ENCODE measurements at places on chromosomes 7 and 10.
A peak's percentile ranks its signal among the peaks of the same experiment; 100 is the strongest.

DNA sequence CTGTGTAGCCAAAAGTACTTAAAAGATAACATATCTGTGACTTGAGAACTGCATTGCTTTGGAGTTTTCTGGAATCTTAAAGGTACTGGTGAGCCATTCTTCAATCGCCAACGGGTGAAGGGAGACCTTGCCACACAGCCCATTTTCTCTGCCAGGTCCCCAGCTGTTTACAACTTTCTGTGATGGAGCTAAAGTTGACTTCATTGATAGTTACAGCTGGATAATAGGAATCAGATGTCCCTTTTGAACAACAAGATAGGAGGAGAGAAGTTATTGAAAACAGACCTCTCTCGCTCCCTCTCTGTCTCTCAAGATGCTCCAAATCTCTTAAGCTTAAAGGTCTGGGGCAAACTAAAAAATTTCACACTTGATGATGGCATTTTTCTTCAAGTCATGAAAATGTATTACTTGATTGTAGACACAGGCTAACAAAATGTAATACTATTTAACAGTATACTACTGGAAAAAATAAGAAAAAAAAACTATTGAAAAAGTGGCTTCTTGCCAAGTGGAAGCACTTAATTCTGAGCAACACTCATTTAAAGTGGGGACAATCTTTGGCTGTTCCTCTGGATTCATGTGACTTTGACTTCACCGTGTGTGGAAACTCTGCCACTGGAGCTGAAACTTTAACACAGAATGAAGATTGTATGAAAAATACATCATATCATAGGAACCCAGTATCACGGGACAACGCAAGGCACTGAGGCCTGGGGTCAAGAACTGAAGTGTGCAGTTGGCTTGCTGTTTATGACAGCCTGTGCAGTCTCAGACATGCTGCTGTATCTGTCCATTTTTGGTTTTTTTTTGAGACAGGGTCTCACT is 78.4 kb upstream of the AFAP1L2 start:
- DNase-seq = no peak

GRCh38 chr7:2715341-2716231 is 27.6 kb downstream of the AMZ1 start:
- no peak for DNase-seq

GRCh38 chr7:30956704-30957103 is 7.0 kb upstream of the GHRHR start:
- DNase-seq = no peak

GRCh38 chr10:94402843-94403379 is 570 bp downstream of the TBC1D12 start:
- DNase-seq = no peak

- DNase-seq = no peak
Measured at GRCh38 chr7:68107968-68108367, 1111.3 kb downstream of the TYW1 start.

- DNase-seq = no peak
Measured at GRCh38 chr10:60708666-60709065, 69.6 kb upstream of the CDK1 start.

GRCh38 chr10:31315453-31315852 is 3.6 kb upstream of the ZEB1 start:
- no peak for DNase-seq

DNA sequence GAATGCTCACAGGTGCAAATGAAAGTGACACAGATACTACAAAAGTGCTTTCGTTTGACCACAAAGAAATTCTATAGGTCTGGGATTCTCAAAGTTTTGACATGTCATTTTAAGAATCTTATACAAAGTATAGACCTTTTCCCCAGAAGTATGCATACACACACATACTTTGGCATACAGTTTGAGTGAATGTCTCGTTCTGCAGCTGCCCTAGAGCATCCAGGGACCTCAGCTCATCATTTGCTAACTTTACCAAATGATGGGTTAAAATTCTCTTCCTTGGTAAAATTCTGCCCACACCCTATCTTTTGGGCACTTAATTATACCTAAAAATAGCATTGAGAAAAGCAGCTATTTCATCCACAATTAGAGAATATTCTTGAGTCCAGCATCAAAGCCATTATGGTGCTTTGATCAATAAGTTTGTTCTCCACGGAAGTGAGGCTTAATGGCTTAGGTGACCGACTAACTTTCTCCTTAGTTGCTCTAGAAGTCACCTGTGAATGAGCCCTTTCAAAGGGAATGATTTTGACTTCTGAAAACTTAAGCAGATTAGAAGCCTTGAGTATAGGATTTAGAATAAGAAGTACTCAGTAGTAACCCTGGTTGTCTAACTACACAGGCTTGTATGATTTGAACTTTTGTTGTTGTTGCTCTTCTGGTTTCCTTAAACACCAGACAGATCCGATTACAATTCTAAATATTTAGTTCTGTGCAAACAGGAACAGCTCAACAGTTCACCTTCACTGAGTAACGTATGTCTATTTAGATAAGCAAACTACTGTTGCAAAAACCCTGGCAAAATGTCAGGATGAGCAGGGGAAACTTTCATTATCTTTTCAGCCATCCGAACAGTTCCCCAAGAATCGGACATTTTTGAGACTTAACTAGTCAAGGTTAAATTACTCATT is 70.6 kb downstream of the CNNM2 start:
- DNase-seq = peak; percentile 81

GRCh38 chr10:693506-693905 is 4.0 kb upstream of the DIP2C start:
- DNase-seq = no peak

GRCh38 chr7:100983451-100984187 is 14.3 kb downstream of the MUC12 start:
- no peak for DNase-seq

DNA sequence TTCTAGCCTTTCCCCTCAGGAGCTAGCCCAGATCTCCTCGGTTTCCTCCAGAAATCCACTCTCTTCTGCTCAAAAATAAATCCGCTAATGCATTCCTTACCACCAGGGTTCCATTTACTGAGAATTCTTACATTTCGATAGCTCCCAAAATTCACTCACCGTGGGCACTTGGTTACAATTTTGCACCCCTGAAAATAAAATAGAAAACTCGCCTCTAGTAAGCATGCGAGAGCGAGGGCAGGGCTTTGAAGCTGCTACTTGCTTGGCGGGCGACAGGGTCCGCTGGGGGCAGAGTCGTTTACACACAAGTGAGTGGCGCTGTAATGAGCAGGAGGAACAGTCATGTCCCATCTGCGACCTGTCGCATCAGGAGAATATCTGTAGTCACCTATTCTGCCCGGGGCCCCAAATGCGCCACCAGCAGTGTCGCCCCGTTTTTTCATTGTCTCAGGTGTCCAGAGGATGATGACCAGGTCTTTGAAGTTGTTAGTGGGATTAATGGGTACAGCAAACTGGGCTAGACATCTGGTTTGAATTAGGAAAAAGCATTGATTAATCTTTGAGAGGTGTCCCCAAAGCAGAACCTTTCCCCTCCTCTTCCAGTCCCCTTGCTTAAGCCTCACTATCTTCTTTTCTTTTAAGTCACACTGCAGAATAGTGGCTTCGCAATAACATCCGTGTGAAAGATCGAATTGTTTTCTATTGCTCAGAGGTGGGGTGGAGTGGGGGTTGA is 1.2 kb upstream of the MEOX2 start:
- no peak for DNase-seq

DNA sequence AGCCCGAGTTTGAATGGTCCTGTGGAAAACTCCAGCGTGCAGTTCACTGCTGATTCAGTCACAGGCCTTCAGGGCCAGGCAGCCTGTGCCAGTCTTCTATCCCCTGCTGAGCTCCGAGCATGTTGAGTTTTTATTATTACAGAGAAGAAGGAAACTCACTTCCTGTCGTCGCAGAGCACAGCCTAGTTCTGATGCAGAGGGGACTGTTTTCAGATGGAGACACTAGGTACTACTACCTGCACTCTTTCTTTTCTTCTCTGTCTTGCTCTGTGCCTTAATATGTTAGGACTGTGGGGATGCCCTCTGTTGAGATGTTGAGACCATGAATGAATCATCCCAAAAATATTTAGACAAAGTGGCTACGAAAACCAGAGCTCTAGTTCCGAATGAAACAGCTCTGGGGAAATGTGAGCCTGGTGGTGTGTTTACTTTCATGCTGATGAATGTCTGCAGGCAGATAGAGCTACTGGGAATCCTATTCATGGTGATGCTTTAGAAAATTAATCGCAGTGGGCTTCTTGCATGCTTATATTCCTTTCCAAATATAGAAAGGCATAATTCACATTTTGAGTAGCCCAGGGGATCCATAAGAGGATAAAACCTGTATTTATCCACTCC is 29.6 kb downstream of the CASP7 start:
- no peak for DNase-seq

- no peak for DNase-seq
Measured at GRCh38 chr7:151361193-151361959, 19.8 kb downstream of the NUB1 start.

DNA sequence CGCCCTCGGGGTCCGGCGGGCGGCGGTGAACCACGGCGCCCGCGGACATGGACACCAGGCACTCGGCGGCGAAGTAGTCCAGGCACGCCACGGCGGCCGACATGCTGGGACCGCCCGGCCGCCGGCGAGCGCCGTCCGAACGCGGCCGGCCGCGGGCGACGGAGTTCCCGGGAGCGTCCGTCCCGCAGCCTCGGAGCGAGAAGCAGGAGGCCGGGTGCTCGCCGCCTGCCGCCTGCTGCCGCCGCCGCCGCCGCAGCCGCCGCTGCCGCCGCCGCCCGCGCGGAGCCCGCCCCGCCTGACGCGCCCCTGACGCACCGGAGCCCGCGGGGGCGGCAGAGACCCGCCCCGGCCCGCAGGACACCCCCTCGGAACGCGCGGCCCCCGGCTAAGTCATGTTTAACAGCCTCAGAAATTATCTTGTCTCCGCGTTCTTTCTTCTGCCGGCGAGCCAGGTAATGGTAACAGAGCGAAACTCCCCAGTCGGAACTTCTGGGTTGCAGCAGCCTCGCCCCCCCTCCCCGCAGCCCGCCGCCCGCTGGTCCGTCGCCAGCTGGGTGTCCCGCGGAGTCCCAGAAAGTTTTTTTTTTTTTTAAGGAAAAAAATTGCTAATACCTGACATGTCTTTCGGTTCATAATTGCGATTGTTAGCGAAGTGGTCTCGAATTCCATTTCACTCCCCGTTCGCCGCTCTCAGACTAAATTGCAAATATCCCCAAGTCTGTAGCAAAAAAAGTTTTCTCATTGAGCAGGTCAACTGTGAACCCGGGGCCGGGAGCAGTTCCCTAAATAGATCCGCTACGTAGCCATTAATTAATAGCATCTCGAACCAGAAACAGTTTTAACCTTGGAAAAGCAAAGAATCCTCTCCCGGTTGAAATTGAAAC is at the start of gene KLF14:
TSS of gene KLF14 (minus strand) at position 277 of the 884 bp plus-strand sequence. CDS start at position 103, 174 bp downstream.
- no peak for DNase-seq

GRCh38 chr7:135151533-135151932 is 3.7 kb downstream of the TMEM140 start:
- peak; percentile 28 for DNase-seq
